Activated CD4-positive, alpha-beta T cell treated with anti-CD3 and anti-CD28 coated beads, Interleukin-2, amount 10 ng/mL, durations not matched to agents 24 days and 14 days (primary cell): ENCODE measurements at places on chromosomes 4 and X. TPM values are rescaled to one million over a fixed set of nuclear protein-coding genes. Genes with fewer than 3 reads are reported as not detected.
A peak's percentile ranks its signal among the peaks of the same experiment; 100 is the strongest.

UBA1 gene
- total RNA-seq, result 233 and 246 TPM in 2 replicates

GRCh38 chr4:21507439-21507838 is 441.1 kb downstream of the KCNIP4 start:
- H3K36me3 ChIP-seq, result no peaks in the 10 kb centered on the region
- DNase-seq, result no peak
- H3K27ac ChIP-seq, result no peak overlapping the region
- H3K4me1 ChIP-seq, result no peaks in the 10 kb centered on the region
- no peaks in the 10 kb centered on the region for H3K27me3 ChIP-seq

DNA sequence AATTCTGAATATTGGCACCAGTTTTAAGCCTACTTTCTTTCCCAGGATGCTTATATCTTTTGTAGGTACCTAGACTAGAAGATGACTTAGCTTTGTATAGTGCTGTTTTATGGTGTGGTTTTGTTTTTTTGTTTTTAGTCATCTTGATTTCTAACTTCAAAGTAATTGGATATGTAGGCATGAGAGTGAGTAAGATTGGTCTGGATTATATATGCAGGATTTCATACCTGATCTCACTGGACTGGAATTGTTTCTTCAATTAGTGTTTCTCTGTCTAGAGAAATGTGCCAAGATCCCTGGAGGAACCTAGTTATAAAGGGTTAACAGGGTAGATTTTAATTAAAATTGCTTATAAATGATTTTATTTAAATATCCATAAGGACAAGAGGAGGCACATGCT is 23.1 kb downstream of the NAP1L5 start:
- peaks cover 3% of the 10 kb centered on the region for H3K4me1 ChIP-seq
- peaks cover 25% of the 10 kb centered on the region for H3K36me3 ChIP-seq
- H3K27me3 ChIP-seq, result no peaks in the 10 kb centered on the region
- H3K27ac ChIP-seq, result no peak overlapping the region

HAND2 gene
- not detected in 2 replicates for total RNA-seq

- H3K27ac ChIP-seq, result no peak overlapping the region
- H3K4me3 ChIP-seq, result no peak overlapping the region
- H3K4me1 ChIP-seq, result no peaks in the 10 kb centered on the region
- no peaks in the 10 kb centered on the region for H3K27me3 ChIP-seq
Measured at GRCh38 chr4:18630218-18631110, 608.9 kb upstream of the LCORL start.

SULT1E1 gene
- total RNA-seq, result not detected in 2 replicates

DNA sequence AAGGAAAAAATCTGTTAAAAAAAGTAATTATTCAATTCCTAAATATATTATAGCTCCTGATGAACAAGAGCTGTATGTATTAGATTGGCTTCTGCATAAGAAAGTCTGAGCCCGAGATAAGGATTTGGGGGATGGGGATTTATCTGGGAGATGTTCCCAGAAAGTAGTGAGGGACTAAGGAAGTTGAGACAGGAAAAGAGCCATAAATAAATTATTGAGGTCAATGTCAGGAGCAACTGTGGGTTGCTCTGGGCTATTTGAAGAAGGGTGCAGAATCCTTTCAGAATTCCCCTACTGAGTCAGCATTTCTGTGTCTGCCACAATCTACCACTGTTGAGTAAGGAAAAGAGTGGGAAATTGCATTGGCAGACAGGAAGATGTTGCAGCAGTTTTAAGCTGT is 3.1 kb upstream of the TDO2 start:
- H3K4me3 ChIP-seq, result no peak overlapping the region
- no peak for DNase-seq
- no peaks in the 10 kb centered on the region for H3K36me3 ChIP-seq

DNA sequence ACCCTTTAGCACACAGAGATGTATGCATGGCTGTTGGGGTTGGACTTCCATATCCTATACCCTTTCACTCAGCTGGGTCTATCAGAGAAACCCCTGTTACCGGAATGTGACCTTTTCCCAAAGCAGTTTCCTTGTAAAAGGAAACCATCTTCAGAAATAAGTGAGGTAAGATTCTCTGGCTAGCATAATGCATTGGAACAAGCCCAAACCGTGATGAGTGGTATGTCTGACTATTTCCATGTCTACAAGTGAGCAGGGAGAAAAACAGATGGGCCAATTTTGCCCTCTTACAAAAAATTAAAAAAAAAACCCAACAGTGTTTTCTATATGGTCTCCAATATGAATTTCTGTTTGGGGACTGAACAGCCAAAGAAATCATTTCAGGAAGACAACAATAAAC is 283.9 kb downstream of the SMARCA1 start:
- no peaks in the 10 kb centered on the region for H3K4me1 ChIP-seq
- no peak overlapping the region for H3K4me3 ChIP-seq
- DNase-seq, result no peak
- no peaks in the 10 kb centered on the region for H3K36me3 ChIP-seq
- H3K27me3 ChIP-seq, result no peaks in the 10 kb centered on the region

PARM1 gene
- total RNA-seq, result not detected in 2 replicates

DNA sequence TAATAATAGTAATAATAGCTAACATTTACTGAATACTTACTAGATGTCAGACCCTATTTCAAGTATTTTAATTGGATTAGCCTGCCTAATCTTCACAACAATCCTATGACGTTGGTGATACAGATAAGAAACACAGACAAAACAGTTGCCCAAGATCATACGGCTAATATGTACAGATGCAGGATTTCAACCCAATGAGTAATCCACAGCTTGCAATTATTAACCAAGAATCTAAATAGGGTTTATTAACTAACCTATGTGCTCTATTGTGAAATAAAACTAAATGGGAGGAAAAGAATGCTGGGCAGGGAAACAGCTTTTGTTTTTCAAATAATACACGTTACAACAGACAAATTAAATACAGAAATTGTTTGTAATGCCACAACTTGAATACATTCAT is 23.4 kb downstream of the FBXO8 start:
- H3K27me3 ChIP-seq, result no peaks in the 10 kb centered on the region
- H3K4me1 ChIP-seq, result no peaks in the 10 kb centered on the region
- no peak for DNase-seq
- H3K27ac ChIP-seq, result no peak overlapping the region

- no peak for DNase-seq
- no peak overlapping the region for H3K27ac ChIP-seq
- H3K4me1 ChIP-seq, result no peaks in the 10 kb centered on the region
Measured at GRCh38 chr4:141802333-141802732, 165.9 kb downstream of the IL15 start.

- H3K4me1 ChIP-seq, result no peaks in the 10 kb centered on the region
- peaks cover 16% of the 10 kb centered on the region for H3K27me3 ChIP-seq
- no peak for DNase-seq
- no peak overlapping the region for H3K27ac ChIP-seq
- H3K4me3 ChIP-seq, result no peak overlapping the region
Measured at GRCh38 chr4:183971929-183972490, 66.9 kb downstream of the STOX2 start.

GRCh38 chr4:40394236-40394635 is 59.1 kb downstream of the CHRNA9 start:
- H3K36me3 ChIP-seq, result no peaks in the 10 kb centered on the region
- no peak overlapping the region for H3K4me3 ChIP-seq
- DNase-seq, result no peak
- no peaks in the 10 kb centered on the region for H3K4me1 ChIP-seq
- H3K27me3 ChIP-seq, result peaks cover 7% of the 10 kb centered on the region
- H3K27ac ChIP-seq, result peak overlapping the region; percentile 40

DNA sequence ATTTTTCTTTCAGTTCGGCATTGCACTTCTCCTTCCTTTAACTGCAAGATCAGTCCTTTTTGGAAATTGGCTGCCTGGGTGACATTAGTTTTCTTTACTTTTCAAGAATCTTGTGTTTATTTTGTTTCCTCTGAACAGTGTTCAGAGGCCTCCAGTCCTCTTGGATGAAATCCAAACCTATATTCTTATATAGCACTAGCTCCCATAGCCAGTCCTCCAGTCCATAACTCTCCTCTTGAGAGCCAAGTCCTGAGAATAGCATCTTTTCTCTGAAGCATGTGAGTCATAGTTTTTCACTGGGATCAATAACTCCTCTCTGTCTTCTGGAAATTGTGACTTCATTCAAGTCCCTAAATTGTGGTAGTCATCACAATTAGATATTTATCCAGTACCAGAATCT is 357.5 kb downstream of the RAPGEF2 start:
- no peak overlapping the region for H3K4me3 ChIP-seq
- peaks cover 2% of the 10 kb centered on the region for H3K27me3 ChIP-seq

- peaks cover 15% of the 10 kb centered on the region for H3K4me1 ChIP-seq
- DNase-seq, result peak; percentile 83
- H3K27ac ChIP-seq, result peak overlapping the region; percentile 39
Measured at GRCh38 chr4:6134612-6135220, 65.6 kb downstream of the JAKMIP1 start.

- H3K36me3 ChIP-seq, result no peaks in the 10 kb centered on the region
- H3K27me3 ChIP-seq, result peaks cover 1% of the 10 kb centered on the region
- H3K4me3 ChIP-seq, result no peak overlapping the region
- no peak overlapping the region for H3K27ac ChIP-seq
- no peaks in the 10 kb centered on the region for H3K4me1 ChIP-seq
Measured at GRCh38 chr4:80578001-80578400, 242.5 kb downstream of the CFAP299 start.
